ENCODE measurements at places on chromosomes 13 and 19.

DNA sequence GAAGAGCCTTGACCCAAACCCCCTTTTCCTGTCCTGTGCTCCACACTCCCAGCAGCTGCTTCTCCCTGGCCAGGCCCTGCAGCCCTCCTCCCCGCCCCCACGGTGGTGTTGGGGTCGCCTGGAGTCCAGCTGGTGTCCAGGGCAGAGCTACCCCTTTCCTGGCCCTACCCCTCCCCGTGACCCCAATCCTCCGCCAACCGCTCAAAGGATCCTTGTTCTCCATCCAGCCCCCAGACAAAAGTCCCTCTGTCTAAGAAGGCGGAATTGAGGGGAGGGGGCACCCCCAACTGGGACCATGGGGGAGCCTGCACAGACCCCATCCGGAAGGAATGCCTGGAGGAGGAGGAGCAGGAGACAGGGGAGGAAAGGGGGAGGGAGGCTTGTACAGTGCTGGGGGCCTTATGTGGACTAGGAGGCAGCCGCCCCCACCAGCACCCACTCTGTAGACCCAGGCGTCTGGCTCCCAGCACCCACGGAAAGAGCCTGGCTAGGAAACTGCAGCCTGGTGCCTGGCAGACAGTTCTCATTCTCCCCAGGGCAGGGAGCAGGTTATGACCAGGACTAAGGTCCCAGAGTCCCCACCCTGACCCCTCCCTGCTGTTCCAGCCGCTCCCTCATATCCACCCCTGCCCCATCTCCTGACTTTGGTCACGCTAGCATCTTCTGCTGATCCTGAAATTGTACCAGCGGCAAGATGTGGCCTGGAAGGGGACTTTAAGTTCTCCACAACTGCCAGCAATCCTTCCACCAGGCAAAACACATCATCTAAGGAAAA, at the start of gene FXYD3:
Gene FXYD3, plus strand, starts transcription at position 647 of the 775 bp plus-strand sequence. CDS start 3,554 bp downstream, outside the sequence.
- DNase-seq = no peak

GRCh38 chr19:41977916-41978315, 16.1 kb downstream of the ATP1A3 start:
- DNase-seq = no peak

GRCh38 chr13:44098559-44098958, 218.9 kb downstream of the LACC1 start:
- DNase-seq = no peak

DNA sequence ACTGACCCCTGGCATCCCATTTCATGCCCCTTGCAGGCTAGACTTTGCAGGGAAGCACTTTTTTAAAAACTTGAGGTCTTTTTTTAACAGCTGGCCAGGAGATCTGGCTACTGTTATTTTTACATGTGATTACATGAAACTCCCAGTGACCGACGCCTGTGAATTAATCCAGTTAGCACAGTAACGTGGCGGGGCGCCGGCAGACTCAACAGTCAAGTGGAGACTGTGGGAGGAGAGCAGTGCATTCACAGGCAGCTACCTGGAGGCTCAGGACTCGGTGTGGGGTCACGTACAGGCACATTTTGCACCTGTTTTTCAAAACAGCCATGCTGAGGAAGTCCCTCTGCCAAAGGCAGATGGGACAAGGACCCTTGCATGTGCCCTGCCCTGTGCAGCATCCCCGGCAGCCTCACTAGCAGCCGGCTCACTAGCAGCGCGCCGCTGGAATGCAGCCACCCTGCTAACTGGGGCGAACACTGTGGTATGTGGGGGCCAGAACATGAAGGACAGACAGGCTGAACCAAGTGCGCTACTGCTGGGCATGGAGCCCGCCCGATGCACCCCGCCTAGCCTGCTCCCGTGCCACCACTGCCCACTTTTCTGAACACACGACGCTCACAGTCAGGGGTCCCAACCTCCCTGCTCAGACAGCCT, 18.7 kb downstream of the CAPS start:
- DNase-seq = no peak

- DNase-seq = no peak
These were observed 3.0 kb downstream of the HSPBP1 start for GRCh38 chr19:55276720-55277430.

- DNase-seq = no peak
These were observed 131.0 kb upstream of the RFC3 start for GRCh38 chr13:33686772-33687480.

DNA sequence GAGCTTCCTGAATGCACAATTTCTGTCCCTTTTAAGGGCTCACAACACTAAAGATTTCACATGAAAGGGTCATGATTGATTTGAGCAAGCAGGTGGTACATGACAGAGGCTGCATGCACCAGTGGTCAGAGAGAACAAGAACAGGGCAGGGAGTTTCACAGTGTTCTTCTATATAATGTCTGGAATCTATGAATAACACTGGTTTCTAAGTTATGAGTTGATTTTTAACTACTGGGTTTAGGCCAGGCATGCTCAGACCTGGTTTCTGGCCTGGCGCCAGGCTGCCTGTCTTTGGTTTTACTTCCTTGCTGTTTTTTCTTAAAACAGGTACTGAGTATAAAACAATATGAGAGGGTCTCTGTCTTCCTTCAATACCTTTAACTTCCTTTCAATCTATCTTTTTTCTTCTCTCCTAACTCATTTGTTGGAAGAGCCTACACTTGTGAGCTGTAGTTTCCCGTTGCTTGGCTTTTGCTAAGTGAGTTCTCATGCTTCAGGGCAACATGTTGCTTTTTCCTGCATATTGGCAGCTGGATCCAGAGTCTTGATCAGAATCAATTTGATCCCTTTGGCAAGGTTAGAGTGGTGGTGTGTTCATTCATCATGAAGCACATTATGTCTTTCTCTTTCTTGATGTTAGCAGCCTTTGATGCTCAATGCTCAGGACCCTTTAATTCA, 38.5 kb upstream of the FGF14 start:
- DNase-seq = no peak

DNA sequence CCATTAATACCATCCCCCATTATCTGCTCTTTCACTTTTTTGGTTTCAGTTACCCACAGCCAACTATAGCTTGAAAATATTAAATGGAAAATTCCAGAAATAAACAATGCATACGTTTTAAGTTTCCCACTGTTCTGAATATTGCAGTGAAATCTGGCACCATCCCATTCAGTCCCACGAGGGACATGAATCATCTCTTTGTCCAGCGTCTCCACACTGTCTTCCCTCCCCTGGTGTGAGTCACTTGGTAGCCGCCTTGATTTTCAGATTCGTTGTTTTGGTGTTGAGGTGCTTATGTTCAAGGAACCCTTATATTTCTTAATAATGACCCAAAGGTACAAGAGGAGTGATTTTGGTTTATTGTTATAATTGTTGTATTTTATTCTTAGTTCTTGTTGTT, 246.1 kb downstream of the DCT start:
- DNase-seq = peak; percentile 26

- peak; percentile 35 for DNase-seq
These were observed 302.6 kb downstream of the SPRY2 start for GRCh38 chr13:80038371-80038770.

DNA sequence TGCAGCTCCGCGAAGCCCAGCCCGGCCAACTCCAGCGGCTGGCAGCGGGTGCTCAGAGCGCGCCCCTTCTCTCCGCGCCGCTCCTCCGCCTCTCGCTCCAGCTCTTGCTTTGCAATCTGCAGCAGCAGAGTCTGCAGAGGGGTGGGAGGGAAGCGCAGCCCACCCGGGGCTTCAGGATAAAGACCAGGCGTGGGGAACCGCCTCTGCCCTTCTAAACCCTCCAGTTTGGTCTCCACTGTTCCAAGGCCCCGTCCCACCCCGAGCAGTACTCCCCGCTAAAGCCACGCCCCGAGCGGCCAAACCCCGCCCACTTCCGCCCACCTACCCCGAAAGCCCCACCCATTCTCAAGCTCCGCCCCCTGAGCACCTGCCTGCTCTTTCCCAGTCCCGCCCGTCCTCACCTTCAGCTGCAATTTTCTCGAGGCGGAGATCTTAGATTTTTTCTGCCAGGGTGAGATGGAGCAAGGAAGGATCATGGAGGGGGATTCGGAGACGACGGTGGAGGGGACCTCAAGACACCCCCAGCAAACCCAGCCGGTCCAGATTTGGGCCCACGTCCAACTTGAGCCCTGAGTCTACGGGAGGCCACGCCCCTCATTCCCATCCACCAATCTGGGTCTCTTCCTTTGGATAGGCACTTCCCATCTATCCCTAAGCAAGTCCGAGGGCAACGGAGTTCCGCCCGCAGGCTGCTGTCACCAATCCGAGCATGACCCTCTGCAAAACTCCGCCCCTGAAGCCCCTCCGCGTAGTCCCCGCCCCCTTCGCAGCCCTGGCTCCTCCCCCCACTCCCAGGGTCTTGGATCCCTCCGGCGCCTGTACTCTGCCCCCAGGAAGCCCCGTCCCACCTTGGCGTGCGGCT, 1.1 kb downstream of the TNNI3 start:
- no peak for DNase-seq

GRCh38 chr19:29054886-29055675, 157.9 kb downstream of the UQCRFS1 start:
- DNase-seq = no peak

GRCh38 chr19:7904074-7905020, 670 bp downstream of the MAP2K7 start:
- peak; percentile 21 for DNase-seq

DNA sequence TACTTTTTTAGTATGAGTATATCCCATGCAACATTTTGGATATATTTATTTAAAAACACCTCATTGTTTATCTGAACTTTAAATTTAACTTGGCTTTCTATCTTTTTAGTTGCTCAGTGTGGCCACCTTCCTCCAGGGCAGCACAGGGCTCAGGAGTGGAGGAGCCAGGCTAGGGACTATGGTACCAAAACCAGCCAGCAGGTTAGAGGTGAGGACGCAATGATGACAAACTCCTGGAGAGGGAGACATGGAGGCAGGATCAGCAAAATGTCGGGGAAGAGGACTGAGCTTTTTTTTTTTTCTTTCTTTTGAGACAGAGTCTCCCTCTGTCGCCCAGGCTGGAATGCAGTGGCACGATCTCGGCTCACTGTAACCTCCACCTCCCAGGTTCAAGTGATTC, 29.6 kb upstream of the CALM3 start:
- no peak for DNase-seq

DNA sequence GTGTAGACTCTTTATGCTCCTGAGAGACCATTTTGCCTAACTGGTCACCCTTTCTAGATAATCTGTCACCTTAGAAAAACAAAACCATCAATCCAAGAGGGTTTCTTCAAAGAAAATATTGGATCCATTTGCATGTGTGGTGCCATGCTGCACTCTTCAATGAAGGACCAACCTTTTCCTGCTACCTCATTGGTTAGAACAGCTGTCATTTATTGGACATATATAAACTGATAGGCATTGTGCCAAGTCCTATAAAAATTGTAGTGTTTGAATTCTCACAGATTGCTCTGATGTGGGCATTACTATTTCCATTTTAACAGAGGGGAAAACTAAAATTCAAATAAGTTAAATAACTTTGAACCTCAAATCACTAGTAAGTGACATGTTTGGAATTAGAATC, 333.2 kb downstream of the MYO16 start:
- DNase-seq = peak; percentile 15

Measured in endothelial cell of umbilical vein (primary cell).